ENCODE measurements at places on chromosomes 12 and 14.

DNA sequence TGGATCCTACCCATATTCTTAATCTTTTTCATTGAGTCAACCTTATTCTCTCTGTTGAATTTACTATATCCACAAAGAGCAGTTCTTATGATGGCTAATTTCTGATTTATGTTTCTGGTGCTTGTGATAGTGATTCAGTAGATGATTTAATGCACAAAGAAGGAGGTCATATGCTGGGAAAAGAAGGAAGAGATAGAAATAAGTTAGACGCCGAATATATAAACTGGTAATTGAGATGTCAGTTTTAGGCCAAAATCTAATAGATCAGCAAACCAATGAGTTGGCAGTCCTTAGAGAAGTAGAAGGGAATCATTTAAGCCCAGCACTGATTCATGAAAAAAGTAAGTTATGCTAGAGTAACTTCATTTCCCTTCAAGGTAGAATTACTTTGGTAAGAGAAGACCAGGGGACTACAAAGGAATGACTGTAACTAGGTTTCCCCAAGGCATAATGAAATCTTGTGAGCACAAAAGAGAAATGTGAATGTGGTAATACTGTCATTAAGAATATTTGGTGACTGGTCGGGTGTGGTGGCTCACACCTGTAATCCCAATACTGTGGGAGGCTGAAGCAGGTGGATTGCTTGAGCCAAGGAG is 132.4 kb downstream of the TGFB3 start:
- DNase-seq = no peak

- DNase-seq = no peak
Observed at GRCh38 chr14:20836668-20837338, 34.2 kb upstream of the RNASE1 start.

DNA sequence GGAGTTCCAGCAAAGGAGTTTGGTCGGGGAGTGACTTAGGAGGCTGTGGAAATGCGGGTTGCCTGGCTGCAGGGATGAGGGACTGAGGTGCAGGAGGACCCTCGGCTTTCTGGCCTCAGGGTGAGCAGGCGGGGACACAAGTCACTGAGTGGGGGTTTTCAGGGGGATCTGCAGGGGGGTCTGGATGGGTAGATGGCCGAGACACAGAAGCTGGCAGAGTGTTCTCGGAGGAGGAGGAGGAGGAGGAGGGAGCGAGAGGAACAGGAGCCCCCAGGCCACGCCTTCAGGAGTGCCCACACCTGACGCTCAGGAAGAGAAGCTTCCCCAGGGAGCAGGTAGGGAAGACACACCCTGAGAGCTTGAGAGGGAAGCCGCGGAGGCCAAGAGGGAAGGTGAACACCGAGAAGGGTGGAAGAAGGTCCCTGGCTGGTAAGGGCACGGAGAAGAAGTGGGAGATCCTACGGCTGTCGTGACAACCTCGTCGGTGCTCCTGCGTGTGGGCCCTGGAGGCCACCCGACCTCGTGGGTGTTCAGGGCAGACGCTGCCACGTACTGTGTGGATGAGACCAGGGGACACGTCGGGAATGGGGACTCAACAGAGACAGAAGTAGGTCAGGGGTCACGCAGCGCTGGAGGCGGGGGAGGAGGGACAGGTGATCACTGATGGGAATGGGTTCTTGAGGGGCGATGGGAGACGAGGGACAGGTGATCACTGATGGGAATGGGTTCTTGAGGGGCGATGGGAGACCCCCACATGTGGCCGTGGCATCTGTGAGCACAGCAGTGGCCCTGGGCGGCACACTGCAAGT is 109.4 kb downstream of the PIWIL1 start:
- no peak for DNase-seq

GRCh38 chr14:73289729-73290128 is 52.4 kb downstream of the PAPLN start:
- DNase-seq = no peak

DNA sequence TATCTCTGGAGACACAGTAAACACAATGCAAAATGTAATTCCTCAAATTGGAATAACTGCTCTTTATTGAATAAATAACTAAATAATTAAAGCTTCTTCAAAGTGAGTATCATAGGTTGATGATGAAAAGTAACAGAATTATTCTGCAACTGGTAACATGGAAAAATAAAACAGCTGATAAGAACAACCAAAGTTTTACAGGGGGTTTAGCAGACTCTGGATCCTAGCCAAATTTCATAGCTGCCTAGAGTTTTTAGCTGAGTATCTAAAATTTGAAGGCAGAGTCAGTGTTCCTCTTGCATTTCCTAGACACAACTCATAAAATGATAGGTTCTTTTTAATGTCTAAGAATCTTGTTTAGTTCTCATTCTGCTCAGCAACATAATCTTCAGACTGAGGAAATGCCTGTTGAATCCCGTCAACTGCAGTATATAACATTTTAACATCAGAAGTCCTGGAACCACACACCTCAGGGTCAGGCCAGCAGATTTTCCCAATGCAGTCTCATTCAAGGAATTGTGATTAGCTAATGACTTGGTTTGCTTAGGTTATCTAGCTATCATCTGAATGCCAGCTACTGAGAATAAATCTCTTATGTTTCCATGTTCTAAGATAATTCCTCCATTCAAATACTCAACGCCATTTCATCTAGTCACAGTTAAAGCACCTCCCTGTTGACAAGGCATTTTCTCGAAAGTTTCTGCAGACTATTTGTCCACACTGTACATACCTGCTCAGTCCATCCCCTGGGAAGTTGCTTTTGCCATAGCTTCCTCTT is 411.6 kb downstream of the BCAT1 start:
- DNase-seq = no peak

DNA sequence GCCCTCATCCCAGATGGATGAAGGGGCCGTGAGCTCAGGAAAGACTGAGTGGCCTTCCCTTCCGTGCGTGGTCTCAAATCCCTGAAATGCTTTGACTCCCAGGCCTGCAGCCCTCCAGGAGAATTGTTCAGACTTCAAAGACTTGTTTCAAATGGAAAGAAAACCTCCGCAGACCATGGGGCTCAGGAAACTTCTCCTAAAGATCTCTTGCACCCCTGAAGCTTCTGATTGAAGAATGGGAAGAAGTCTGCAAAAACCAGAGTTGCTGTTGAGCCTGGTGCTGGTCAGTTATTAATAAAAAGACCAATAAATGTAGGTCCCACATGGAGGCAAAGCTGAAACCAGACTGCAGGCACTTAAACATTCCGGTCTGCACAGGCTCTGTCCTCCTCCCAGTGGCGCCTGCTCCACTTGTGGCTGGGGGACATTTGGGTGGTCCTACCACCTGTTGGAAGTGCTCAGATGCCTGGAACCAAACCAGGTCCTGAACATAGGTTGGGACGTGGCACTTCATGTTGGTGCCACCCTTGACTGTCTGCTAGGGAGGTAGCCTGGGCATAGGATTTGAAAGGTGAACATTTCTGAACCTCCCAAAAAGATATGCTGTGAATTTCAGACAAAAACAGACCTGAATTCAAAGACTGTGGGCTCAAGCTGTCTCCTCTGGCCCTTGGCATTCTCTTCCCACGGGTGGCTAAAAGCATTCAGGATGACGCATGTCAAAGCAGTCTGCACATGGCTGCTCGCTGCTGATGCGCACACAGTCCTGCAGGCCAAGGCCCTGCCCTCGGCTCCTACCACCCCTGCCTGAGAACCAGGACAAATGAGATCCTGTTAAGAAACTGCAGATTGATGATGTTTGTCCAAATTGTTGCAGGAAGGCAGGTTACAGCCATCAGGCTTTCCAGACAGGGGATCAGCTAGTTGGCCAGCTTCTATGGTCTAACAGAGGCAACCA is 36.2 kb upstream of the MEG3 start:
- DNase-seq = no peak

GRCh38 chr12:49046129-49046895 is 14.3 kb downstream of the KMT2D start:
- DNase-seq = no peak

DNA sequence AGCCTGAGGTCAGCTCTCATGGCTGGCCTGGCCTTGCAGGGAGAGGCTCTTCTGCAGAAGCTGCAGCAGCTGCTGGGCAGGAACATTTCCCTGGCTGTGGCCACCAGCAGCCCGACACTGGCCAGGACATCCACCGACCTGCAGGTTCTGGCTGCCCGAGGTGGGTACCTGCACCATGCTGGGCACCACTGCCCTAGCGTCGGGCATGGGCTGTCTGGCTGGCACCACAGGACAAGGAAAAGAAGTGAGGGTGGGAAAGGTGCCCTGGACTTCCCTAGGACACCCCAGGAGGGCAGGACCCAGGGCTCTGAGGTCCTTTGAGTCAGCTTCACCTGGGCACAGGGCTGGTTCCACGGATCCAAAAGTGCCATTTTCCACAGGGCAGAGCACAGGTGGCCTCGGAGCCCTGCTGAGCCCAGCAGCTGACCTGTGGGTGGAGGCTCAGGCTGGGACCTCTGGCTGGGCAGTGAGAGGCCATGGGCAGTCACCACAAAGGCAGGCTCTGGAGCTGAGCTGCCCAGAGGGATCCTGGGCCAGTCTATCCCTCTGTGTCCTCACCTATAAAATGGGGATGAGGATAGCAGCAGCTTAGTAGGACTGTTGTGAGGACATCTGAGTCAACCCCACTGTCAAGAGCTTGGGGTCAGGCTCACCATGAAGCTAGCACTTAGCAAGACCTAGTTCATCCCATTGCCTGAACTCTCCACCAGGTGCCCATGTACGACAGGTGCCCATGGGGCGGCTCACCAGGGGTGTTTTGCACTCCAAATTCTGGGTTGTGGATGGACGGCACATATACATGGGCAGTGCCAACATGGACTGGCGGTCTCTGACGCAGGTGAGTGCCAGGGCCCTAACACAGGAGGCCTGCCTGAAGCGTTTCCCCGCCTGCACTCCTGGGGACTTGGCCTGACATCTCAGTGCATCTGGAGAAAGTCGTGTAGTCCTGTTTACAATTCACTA is 4.9 kb downstream of the PLD4 start:
- no peak for DNase-seq

DNA sequence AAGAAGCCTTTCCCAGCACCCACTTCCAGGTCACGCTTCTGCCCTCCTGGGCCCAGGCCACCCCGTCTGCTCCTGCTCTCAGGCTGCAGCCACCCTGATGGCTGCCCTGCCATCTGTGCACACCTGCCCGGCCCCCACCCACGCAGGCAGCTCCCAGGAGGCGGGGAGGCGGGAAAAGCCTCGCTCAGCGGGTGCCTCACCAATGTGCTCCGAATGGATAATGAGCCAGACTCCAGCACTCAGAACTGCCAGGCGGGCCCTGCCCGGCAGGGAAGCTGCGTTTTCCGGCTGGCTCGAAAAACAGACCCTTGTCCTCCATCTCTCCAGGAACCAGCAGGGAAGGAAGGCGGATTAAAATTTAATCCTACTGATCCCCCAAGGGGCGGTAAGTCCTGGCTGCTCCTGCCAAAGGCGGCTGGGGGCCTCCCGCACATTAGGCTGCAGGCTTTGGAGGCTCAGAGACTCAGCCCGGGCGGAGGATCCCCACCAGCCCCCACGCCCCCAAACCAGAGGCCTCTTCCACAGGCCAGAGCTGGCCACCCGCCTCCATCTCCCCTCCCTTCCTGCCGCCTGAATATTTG is 104.0 kb downstream of the NCOR2 start:
- DNase-seq = no peak

GRCh38 chr14:38710881-38711280 is 392.2 kb downstream of the SEC23A start:
- DNase-seq = no peak

GRCh38 chr14:76080025-76080424 is 71.7 kb upstream of the GPATCH2L start:
- DNase-seq = no peak

DNA sequence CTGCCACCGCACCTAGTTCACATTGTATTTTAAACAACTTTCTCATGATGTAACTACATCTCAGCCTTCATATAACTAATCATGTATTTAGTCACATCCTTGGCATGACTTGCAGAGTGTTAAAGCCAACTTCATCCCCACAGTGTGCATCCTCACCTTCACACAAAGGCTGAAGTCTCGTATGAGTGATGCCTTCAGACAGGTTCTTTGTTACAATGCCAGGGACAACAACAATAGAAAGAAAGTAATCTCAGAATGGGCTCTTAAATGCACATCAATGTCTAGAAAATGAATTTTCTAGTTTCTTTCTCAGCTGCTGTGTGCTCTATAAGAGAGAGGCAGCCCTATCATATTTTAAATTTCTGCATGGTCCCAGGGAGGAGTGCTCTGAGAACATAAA is 221.3 kb downstream of the DIO2 start:
- DNase-seq = no peak

DNA sequence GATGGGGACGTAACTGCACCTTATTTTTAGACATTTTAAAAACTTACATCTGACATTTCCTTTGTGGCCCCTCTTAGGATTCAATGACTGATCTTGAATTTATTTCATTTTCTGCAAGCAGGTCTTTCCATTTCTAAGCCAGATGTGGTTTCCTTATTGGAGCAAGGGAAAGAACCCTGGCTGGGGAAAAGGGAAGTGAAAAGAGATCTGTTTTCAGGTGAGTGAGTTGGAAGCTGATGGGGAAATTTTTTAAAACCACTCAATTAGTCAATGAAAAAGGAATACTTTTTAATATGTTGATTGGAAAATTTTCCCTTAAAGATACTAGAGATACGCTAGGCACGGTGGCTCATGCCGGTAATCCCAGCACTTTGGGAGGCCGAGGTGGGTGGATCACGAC is 2.6 kb downstream of the ZNF140 start:
- no peak for DNase-seq

DNA sequence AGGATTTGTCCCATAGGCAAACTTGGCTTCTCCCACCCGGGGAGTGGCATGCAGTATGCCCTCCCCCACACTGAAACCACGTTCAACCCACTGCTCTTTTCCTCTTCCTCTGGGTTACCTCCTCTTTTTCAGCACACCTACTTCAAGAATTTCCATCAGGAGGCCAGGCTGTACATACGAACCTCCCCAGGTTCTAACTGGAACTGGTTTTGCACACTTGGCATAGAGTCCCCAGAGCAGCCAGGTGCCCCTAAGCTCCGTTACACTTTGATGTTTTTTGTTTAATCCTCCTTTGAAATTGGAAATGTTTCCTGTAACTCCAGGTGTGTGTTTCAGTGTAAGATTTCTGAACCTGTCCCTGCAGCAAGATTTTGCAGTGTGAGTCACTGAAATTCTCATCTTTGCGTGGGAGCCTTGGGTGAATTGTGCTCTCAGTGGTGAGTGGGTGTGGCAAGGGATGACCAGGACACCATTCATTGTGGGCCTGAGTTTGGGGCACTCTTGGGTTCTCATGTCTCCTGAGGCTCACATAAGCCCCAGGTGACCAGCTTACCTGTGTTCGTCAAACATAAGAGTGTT is 18.2 kb downstream of the CD9 start:
- no peak for DNase-seq

DNA sequence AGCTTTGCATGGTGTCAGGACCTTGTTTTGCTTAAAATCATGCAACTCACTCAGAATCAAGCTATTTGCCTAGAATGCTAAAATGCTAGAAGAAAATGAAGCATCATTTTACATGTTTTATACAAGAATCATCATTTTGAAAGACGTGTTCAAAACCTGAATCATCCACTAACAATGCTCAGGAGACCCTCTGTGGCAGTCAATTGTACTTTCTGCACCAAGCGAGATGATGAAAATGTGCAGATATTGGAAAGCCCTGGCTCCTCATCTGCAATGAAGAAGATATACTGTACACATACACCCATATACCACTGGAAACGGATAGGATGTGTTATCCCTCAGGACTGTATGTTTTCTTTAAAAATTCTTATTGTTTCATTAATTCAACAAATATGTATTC is 92.7 kb downstream of the DYRK2 start:
- DNase-seq = no peak

- no peak for DNase-seq
Observed at GRCh38 chr12:6112004-6112403, 12.5 kb downstream of the VWF start.

- DNase-seq = no peak
Observed at GRCh38 chr14:32217301-32217700, 14.2 kb upstream of the RNU6-8 start.

Measured in T-helper 2 cell (primary cell).